GM12892 (cell line): ENCODE measurements at places on chromosomes 4 and X.

- no peak for DNase-seq
Measured at GRCh38 chr4:101527188-101527587, 179.9 kb upstream of the PPP3CA start.

DNA sequence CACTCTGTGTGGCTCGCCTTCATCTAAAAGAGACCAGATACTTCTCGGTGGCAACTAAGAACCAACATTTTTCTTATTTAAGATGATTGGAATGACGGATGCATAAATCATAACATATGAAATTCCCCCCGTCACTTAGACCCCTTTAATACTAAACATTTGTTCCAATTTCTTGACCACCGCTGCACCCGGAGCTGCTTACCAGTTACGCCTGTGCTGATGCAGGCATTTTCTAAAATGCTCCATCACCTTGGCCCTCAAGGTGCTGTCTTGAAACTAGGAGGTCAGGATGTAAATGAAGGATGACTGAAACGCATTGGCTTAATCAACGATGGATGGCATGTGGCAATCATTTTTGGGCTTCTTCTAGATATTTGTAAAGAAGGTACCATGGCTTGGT, 130.0 kb downstream of the CPZ start:
- DNase-seq: no peak

- no peak for DNase-seq
Measured at GRCh38 chr4:118995693-118996391, 107.2 kb downstream of the SYNPO2 start.

DNA sequence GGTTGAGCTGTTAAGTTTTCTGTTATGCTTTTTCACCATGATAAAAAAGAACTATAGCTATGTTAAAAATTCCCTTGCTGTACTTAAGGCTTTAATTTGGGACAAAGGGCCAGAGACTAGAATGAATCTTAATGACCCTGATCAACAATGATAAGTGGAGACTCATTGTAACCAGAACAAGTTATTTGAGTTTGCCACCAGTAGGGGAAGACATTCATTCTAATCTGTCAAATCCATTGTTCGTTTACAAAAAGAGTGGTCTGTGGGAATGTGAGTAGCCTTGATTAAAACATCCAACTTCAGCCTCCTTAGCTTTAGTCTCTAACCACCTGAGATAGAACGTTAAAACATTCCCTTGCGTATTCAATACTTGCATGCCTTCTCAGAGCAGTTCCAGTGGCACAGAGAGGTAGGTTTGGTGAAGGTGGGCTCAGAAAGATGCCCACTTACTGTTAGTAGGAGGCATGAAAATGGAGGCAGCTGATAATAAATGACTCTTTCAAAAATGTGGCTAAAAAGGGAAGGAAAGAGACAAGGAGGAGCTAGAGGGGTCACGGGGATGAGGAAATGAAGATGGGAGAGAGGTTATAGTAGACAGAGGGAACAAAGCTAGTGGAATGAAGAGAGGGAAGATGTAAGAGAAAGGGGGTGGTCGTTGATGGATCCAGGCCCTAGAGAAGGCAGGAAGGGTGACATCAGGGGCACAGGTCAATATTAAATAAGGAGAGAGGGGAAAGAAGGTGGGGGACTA, 66.2 kb downstream of the EGF start:
- no peak for DNase-seq

GRCh38 chrX:111567542-111568255, 56.3 kb downstream of the SERTM2 start:
- no peak for DNase-seq

- peak; percentile 25 for DNase-seq
Measured at GRCh38 chrX:153773741-153774575, 6.9 kb upstream of the SRPK3 start.

DNA sequence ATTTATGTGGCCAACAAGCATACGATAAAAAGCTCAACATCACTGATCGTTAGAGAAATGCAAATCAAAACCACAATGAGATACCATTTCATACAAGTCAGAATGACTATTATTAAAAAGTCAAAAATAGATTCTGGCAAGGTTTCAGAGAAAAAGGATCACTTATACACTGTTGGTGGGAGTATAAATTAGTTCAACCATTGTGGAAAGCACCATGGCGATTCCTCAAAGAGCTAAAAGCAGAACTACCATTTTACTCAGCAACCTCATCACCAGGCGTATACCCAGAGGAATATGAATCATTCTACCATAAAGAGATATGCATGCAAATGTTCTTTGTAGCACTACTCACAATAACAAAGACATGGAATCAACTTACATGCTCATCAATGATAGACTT, 478.7 kb upstream of the GALNTL6 start:
- no peak for DNase-seq

DNA sequence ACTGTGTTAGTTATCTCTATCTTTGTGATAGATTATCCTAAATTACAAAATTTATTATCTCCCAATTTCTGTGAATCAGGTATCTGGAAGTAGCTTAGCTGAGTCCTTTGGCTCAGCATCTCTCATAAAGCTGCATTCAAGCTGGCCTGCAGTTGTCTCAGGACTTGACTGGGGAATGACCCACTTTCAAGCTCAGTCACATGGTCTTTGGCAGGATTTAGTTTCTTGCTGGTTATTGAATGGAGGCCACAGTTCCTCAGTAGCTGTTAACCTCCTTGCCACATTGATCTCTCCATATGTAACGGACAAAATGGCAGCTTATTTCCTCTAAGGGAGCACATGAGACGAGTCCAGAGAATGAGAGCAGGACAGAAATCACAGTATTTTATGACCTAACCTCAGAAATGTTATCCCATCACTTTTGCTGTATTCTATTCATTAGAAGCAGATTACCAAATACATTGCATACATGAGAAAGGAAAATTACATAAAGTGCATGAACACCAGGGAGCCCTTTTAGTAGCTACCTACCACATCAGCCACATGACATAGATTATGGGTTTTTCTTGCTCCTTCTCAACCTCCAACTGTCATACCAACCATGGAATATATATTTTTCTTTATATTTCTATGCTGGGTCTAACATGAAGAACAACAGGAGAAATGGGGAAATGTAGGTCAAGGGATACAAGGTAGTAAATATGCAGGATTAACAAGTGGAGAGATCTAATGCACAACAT, 730.1 kb downstream of the CCSER1 start:
- no peak for DNase-seq

- DNase-seq: no peak
Measured at GRCh38 chr4:20426028-20426427, 174.3 kb downstream of the SLIT2 start.

DNA sequence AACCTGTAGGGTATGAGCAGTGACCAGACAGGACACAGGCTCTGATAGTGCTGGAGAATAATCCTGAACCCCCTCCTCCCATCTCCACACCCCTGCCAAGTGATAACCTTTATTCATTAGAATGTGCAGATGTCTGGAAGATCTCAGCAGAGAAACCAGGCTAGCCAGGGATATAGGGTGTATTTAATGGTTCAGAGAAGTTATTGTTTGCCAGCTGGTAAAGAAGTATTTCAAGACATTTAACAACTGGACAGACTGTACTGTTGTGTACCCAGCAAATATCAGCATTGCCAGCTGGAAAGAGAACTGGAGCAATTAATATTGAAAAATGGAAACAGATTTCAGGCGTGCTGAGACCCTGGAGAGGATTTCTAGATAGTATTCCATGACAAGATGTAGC, 94.5 kb downstream of the RASGEF1B start:
- DNase-seq: no peak

DNA sequence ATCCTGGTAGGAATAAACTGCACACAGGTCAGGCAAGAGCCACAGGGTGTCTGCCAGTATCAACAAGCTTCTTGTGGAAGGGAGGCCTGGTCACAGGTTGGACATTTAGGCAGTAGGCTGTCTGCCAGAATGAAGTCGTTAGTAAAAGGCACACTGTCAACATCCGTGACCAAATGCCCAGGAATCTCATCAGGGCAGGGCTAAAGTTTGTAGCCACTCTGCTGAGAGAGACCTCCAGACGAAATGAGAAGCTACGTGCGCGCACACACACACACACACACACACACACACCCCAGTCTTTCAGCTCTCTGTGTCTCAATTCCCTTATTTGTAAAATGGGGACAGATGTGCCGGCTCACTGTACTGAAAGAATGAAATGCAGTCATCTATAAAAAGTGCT, 408.7 kb upstream of the ZFP42 start:
- no peak for DNase-seq

- DNase-seq: no peak
Measured at GRCh38 chrX:23626651-23627050, 40.6 kb upstream of the PRDX4 start.

GRCh38 chrX:11640089-11640488, 25.6 kb downstream of the ARHGAP6 start:
- no peak for DNase-seq

DNA sequence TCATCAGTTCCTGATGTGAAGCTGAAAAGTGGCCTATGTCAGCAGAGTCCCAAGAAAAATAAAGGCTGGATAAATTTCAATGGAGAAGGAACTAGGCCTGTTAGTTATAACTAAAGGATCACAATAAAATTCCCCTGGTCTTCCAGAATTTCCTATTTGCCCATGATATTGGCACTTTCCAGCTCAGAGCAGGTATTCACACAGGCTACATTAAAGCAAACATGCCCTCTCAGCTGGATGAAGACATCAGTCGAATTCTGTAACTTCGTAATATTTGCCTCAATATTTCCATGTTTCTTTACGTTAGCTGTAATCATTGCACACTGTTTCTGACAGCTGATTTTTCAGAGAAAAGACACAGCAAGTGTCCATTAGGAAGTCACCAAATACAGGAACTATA, 9.5 kb downstream of the HPGD start:
- no peak for DNase-seq

GRCh38 chr4:28075401-28075956, 1214.8 kb downstream of the STIM2 start:
- DNase-seq: no peak

DNA sequence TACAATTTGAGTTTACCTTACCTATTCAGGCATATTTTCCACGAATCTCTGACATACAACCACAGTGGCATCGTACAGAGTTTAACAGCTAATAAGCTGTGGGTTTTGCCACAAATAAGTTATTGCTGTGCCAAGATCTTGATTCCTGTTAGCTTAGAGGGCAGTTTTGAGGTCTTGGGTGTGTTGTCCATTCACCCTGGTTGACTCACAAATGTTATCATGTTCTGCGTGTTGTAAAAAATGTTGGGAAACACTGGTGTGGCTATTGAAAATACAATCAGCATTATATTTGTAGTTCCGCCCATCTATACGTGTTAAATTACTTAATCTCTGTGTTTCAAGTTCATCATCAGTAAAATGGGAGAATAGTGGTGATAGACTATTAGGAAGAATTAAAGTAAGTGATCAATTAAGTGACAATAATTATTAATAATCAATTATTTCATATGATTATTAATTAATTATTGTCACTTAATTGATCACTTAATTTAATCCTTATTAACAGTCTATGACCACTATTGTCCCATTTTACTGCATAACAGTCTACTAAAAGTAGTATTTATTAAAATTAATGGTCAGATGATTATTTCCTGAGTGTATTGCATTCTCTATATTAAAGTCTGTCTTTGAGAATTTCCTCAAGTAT, 96.3 kb downstream of the TMA16 start:
- no peak for DNase-seq

- DNase-seq: no peak
Measured at GRCh38 chr4:171473155-171473554, 340.0 kb upstream of the GALNTL6 start.

DNA sequence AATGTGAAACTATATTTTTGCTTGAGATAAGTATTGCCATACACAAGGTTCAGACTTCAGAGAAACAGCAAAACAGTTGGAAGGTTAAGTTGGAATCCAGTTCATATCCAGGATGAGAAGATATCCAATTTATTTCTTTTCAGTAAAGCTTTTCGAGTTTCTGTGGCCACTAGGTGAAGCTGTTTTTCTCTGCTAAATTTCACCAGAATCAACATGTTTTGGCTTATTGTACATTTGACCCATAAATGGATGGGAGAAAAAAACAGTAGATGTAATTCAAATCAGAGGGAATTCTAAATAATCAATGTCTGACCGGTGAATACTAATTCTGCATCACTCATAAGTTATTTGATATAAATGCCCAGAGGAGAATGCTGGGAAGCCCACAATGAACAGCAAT, 9.1 kb upstream of the METTL14 start:
- no peak for DNase-seq

- DNase-seq: no peak
Measured at GRCh38 chr4:155639704-155640523, 26.7 kb upstream of the GUCY1A1 start.

GRCh38 chr4:74317616-74318246, 9.5 kb downstream of the EPGN start:
- no peak for DNase-seq

DNA sequence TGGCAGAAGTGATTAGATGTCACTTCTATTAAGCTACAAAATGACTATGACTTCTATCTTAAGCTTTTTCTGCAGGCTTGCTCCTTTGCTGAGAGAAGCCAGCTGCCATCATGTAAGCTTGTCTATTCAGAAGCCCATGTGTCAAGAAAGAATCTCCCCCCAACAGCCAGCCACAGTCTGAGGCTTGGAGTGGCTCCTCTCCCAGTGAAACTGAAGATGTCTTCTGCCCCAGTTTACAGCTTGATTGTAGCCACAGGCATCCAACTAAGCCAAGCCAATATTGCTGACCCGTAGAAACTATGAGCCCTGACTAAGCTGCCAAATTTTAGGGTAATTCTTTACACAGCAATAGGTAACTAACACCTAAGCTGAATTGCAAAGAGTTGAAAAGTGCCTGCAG, 26.7 kb upstream of the SLC10A7 start:
- no peak for DNase-seq

GRCh38 chrX:11533199-11533651, 132.5 kb downstream of the ARHGAP6 start:
- no peak for DNase-seq

GRCh38 chr4:185637163-185637875, 102.0 kb upstream of the PDLIM3 start:
- no peak for DNase-seq

DNA sequence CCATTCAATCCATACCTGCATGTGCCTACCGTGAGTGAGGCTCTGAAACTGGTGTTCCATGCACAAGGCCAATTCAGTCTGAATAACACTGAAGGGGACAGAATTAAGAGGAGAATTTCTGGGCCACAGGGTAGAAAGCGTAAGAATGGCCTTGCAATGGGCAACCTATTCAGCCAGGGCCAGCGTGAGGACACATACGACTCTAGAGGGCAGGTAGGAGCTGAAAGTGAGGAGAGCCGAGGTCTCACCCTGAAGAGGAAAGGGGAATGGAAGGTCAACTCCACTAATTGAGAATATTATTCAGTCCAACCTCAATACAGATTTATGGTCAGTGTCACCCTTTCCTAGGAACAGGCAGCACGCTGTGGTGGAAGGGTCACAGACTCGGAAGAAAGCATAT, 202.2 kb downstream of the TRIML1 start:
- DNase-seq: no peak
